ENCODE measurements at places on chromosomes 5 and 9.

DNA sequence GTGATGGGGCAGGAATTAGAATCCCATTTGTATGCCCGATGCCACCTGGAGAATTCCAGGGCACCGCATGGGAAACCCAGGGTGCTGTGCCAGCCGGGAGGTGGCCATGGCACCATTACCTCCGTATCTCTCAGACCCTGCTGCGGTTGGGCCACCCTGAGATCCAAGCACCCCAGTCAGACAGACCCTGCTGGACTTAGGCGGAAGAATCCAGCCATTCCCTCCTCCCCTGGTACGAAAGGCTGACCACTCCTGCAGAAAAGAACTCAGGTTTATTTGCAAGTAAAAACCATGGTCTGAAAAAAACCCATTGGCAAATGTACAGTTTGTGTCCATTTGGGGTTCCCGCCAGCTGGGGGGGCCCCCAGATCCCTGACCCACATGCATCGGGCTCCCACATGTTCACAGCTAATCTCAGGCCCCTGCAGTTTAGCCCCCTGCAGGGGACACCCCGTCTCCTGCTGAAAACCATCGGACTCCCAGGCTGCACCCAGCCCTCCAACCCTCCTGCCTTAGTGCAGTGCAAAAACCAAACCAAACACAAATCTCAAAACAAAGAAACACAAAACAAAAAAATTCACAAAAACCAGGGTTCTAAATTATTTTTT is 23.6 kb upstream of the SARDH start:
- no peak for DNase-seq

- no peak for DNase-seq
Observed at GRCh38 chr5:136698970-136699369, 333.6 kb upstream of the TRPC7 start.

DNA sequence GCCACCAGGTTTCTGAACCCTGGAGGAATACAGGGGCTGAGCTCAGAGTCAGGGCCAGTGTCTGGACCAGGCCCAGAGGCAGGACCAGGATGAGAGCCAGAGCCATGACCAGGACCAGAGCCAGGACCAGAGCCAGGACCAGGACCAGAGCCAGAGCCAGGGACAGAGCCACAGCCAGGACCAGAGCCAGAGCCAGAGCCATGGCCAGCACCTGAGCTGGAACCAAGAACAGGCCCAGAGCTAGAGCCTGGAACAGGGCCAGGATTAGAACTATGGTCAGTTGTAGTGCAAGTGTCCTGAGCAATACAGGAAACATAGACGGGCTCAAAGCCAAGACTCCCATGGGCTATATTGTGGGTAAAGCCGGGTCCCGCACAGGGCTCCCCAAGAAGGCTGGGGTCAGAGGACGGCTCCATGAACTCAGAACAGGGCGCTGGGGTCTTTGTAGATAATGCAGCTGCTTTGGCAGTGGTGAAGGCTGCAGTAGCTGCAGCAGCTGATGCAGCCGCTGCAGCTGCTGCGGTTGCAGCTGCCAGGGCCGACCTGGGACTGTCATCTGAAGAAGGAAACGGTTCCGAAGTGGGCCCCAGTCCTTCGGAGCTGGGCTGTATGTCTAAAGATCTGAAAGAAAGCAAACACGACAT is 559 bp downstream of the SPAG8 start:
- no peak for DNase-seq

DNA sequence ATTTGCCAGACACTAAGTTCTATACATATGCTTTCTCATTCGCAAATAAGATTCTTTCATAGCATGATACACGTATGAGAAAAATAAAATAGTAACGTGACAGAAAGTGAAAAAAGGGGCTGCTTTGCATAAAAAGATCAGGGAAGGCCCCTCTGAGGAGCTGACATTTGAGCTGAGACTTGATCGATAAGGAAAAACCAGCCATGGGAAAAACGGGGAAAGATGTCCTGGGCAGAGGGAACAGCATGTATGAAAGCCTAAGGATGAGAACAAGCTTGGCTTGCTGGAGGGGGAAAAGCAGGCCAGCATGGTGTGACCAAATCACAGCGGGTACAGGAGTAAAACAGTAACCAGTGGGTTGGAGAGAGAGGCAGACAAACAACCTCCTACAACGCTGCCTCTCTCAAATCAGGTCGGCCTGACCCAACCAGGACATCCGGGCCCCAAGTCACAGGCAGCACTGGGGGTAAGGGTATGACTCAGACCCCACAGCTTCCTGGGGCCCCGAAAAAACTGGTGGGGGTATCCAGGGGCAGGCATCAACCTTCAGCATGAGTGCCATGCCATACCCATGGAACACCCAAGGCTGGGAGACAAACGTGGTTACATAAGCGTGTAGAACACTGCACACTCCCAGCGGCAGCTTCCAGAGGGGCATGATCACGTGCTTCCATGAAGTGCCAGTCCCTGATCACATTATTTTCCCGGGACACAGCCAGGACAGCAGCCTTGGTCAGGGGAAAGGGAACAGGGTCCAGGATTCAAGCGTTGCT is 2.2 kb downstream of the TNIP1 start:
- no peak for DNase-seq

- no peak for DNase-seq
Observed at GRCh38 chr5:30878746-30879145, 314.7 kb upstream of the CDH6 start.

DNA sequence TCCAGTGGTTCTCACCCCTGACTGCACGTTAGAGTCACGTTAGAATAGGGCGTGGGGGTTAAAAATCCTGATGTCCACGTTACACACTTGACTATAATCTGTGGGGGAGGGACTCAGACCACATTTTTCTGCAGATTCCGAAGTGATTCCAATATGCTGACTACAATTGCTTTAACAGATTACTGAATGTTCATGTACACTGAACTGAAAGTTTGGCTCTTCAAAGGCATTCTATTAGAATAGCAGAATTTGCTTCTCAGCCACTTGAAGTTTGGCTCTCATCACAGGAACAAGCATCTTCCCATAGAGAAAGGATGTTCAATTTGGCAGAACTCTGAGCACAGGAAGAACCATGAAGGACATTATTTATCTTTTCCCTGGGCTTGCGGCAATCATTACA is 84.5 kb downstream of the HAPLN1 start:
- peak; percentile 7 for DNase-seq

GRCh38 chr9:109182550-109182939 is 15.5 kb upstream of the FRRS1L start:
- DNase-seq, result no peak

DNA sequence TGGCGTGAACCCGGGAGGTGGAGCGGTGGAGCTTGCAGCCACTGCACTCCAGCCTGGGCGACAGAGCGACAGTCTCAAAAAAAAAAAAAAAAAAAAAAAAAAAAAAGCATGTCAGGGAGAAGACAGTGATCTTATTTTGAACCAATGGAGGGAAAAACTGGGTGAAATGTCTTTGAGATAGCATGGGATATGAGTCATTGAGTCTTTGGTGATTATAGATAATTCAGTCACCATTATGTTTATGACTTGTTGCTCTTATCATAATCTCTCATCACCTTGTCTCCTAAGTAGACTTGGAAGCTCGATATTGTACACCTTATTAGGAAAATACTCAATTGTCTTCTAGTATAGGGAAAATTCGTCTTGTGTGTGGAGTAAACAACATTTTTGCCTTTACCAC is 55.1 kb upstream of the KDM4C start:
- DNase-seq, result no peak

- no peak for DNase-seq
Observed at GRCh38 chr5:54529565-54529964, 12.0 kb downstream of the SNX18 start.

Measured in AG09319 (cell line).